GM04504 (cell line): ENCODE measurements at places on chromosomes 7 and 10.

GRCh38 chr7:20431146-20431545 is 100.4 kb downstream of the ITGB8 start:
- no peak for DNase-seq

- DNase-seq, result no peak
These were observed 16.5 kb downstream of the SGPL1 start for GRCh38 chr10:70832221-70832620.

DNA sequence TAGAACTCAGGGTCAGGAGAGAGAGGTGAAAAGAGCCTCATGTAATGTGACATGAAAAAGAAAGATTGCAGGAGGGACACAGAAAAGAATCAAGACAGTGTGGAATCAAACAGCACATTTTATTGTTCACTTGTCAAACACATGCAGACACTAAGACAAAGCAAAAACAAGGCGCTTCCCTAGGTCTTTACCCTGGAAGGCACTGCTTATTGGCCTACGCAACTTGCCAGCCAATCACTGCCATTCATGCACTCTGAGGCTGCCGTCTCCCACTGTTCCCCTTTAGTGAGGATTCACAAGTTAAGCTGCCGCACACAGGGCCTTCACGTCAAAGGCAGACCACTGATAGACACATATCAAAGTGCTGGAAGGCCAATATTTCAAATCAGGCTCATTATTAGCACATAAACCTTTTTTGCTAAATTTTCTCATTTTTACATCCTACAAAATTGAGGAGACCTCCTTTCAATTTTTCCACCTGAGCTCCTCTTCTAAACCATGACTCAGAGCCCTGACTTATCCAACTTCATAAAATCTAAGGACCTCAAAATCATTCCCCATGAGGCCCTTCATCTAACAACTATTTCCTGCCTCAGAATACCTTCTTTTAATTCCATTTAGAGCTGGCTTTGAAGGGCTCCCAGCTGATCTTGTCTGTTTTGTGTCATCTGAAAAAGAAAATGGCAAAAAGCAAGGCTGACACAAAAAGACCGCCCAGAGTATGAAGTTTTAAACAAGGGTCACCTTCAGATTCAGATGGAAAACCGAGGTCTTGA is 149.4 kb downstream of the CHCHD3 start:
- no peak for DNase-seq

- DNase-seq, result no peak
These were observed 327.2 kb downstream of the GALNT17 start for GRCh38 chr7:71459132-71459531.

GRCh38 chr7:139297795-139298194 is 43.3 kb upstream of the FMC1 start:
- no peak for DNase-seq
